ENCODE measurements at places on chromosomes 5 and 9.

- DNase-seq = no peak
These were observed 48.8 kb upstream of the CDH10 start for GRCh38 chr5:24693609-24694008.

DNA sequence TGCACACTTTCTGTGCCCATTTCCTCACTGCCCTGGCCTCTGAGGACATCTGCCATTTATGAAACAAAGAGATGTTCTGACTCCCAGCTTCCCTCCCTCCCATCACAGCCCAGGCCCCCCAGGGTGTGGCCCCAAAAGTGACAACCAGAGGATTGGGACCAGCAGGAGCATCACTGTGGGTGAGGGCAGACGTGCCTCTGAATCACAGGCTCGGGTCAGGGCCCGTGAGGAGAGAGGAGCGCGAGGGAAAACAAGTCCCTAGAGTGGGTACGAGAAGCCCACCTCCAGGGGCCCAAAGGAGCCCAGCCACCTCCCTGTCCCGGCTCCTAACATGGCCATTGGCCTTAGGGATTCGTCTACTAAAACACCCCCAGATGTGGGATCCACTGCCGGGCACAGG lies 138.0 kb upstream of the FSTL4 start:
- no peak for DNase-seq

- no peak for DNase-seq
These were observed 512.9 kb upstream of the KLF4 start for GRCh38 chr9:108002371-108002956.

DNA sequence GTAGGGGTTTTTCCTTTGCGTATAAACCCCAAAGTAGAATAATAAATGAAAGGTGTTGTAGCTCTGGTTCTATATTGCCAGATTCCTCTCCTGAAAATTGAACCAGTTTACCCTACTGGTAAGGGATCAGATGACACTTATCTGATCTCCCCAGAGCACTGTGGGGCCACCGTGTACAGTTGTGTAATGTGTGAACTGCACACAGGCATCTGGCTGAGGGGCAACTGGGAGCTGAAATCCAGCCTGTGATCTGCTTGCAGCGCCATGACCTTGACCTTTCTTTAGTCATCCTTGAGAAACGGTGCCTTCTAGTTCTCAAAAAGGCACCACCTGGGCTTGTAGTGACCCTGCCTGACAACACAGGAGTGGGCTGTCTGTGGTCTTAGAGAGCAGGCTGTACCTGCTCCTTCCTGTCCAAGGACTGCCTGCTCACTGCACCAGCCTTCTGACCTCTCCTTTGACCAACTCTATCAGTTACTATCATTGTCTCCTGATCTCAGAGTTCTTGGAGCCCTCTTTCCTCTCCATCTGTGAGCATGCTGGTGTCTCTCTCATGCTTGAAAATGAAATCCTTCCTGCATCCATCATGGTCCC lies 40.2 kb downstream of the PDE6A start:
- no peak for DNase-seq

GRCh38 chr5:150489360-150490295 lies 18.3 kb upstream of the NDST1 start:
- DNase-seq = no peak

DNA sequence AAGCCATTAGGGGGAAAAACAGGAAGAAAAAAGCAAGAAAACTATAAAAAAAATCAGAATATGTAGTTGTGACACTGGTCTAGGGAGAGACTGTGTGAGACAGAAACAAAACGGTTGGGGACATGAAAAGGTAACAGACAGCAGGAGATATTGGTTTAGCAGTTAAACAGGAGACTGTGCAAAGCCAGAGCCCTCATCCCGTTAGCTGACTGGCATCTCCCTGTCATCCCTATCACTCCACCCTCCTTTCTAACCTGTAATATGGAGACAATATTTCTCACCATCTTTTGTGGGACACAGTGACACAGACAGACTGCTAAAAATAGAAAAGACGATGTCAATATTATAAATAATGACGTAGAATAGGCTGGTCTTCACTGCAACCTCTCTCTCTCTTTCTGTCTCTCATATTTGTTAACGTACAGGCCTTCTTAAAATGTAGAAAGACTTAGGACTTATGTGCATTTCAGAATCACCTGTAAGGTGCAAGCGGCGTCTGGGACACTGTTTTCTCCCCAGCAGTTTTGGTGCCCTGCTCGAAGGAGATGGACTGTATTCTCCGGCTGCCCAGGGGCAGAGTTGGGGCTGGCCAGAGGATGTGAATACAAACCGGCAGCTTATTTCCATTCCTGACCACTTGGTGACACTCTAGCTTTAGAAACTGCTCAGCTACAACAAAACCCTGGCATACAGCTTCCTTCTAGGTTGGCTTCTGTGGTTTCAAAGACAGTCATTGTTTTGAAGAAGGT lies 190.6 kb downstream of the MAT2B start:
- DNase-seq = no peak

DNA sequence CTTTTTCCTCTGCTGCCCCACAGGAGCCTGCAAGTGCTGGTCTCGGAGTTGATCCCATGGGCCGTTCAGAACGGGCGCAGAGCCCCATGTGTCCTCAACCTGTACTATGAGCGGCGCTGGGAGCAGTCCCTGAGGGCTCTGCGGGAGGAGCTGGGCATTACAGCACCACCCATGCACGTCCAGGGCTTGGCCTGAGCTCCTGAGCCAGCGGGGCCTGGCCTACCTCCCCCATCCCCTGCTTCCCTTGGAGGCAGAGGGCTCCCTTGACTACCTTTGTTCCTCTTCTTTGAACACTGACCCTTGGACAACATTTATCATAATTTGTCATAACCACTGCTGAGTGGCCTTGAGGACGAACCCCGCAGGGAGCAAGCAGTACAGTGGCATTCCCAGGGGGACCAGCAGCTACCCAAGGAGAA lies 6.9 kb upstream of the SLC27A4 start:
- DNase-seq = no peak

DNA sequence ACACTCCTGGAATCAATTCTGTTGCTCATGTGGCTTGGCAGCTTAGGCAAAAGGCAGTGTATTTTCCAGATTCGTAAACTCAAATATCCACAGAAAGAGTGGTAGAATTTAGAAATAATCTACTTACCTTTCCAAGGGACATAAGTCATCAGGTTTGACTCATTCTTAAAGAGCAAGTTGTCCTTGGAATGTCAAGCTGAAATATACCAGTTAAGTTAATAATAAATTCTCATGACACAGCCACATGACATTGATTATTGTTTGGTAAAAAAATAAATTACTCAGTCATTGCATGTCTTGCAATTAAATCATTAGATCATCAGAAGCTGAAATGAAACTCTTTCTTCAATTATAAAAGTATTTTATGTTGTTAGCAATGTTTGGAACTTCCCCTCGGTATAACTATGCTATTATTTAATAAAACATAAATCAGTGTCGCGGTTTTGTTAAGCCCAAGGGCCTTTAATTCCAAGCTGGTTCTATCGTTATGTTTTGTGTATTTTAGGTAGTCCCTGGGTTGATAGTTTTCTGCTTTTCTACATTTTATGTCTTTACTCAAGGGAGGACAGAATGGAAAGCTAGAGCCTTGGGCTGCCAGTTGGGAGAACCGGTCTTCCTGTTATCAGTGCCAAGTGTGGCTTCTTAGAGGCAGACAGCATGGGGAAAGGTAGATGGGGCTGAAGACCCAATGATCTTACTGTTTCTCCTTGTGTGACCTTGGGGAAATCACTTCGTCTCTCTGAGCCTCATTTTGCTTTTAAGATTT lies 79.3 kb upstream of the PRLR start:
- DNase-seq = no peak

DNA sequence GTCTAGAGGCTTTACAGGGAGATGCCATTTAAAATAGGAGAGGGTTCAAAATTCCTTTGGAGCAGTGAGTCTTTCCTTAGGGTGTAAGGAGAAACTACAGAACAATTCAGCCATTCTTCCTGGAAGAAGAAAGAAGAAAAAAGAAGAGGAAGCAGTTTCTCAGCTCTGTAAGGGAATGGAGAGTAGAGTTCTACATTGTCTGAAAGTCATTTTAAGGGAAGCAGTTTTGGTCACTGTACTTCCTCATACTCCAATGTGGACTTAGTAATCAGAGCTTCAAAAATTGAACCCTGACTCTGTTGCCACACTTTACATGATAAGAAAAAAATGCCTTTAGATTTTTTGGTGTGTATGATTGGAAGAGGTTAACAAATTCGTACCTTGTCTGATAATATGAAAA lies 122.4 kb downstream of the LRRC70 start:
- DNase-seq = no peak

GRCh38 chr9:89999176-89999533 lies 394.3 kb downstream of the GADD45G start:
- no peak for DNase-seq

DNA sequence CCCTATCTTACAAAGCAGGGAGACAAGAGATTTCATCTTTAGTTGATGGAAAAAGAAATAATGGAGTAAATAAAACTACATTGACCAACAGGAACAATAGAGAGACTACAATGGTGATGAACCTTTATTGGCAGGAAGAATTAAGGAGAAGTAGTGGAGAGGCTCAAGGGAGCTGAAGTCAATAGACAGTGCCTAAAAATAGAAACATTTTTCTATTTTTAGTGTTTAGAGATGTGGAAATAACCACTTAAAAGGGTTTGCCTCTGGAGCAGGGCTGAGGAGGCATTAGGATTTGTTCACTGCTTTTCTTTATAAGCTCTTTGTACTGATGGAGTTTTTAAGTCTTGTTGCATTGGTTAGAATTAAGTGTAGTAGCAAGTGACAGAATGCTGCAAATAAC lies 98.4 kb upstream of the ERCC6L2 start:
- DNase-seq = no peak

- peak; percentile 19 for DNase-seq
These were observed 28.1 kb downstream of the DYNC2I2 start for GRCh38 chr9:128628471-128629048.

- no peak for DNase-seq
These were observed 149.8 kb upstream of the TNC start for GRCh38 chr9:115267790-115268189.

- DNase-seq = no peak
These were observed 84.7 kb upstream of the TNFSF8 start for GRCh38 chr9:115015018-115015635.

DNA sequence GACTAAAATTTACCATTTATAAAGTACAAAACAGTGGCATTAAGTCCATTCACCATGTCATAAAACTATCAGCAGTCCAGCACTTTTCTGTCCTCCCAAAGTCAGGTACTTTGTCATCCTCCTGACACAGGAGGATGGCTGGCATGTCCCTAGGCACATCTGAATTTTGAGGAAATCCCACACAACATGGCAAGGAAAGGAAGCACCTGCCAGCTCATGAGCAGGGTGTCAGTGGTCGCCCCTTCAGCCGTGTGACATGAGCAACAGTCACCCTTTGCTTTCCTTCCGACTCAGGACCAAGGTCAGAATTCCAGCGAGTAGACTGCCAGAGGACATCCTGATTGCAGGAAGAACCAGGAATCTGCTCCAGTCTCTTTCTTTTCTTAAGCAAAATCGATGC lies 77.1 kb downstream of the PPARGC1B start:
- no peak for DNase-seq

DNA sequence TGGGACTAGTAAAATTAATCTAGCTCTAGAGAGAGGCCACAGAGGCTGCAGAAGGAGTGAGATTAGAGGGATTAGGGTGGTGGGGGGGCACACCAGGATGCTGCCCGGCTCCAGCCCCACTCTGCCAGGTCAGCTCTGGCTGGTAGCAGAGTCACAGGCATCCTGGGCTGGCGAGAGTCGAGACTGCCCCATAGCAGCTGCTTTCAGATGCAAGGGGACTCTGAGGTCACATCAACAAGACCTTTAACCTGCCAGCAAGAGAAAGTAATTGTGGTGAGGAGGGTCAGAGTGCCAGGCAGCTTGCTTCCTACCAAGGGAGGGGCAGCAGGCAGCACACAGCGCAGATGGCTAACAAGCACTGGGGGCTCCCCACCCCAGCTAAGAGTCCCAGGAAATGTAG lies 7.5 kb downstream of the EPB41L4B start:
- no peak for DNase-seq

DNA sequence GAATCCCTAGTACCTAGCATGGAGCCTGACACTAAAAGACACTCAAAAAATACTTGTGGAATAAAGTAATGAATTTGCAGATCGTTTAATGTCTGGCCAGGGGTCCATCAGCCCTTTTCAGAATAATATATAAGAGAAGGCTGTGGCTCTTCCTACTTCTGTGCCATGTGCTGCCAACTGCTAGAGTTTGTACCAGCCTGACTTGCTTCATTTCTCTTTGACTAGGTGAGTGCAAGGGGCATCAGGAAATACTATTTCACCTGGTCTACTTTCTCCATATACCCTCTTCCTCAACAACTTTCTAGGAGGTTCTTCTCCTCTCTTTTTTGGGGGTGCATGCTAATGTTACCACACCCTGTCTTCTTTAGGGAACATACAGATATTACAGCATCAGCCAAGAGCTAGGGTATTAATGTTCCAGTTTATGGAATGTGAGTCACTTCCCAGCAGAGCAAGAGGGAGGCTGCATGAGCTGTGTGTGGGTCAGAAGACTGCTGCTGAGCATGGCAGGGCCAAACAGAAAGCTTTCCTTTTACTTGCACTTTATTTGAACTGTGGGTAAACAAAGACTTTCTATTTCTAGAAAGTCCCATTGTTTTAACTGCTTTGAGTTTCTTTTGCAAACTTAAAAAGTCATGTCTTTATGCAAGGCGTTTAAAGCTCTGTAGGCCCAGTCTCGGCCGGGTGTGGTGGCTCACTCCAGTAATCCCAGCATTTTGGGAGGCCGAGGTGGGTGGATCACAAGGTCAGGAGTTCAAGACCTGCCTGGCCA lies 158.9 kb downstream of the ADAMTSL1 start:
- no peak for DNase-seq

DNA sequence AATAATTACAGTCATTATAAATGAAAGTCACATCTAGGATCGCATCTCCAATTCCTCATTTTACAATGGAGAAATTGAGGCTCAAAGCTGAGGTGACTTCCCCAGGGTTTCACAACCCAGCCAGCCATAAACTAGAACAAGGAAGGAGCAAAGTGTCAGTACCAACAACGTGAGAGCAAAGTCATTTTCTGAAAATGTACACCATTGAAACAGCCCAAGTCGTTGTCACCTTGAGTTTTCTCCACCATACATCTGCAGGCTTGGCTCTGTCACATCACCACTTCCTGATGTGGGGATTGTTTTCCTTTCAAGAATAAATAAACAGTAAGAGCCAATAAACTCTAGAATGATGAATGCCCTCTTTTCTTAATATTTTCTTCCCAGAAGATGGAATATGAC lies 184.5 kb upstream of the PTGER4 start:
- no peak for DNase-seq

DNA sequence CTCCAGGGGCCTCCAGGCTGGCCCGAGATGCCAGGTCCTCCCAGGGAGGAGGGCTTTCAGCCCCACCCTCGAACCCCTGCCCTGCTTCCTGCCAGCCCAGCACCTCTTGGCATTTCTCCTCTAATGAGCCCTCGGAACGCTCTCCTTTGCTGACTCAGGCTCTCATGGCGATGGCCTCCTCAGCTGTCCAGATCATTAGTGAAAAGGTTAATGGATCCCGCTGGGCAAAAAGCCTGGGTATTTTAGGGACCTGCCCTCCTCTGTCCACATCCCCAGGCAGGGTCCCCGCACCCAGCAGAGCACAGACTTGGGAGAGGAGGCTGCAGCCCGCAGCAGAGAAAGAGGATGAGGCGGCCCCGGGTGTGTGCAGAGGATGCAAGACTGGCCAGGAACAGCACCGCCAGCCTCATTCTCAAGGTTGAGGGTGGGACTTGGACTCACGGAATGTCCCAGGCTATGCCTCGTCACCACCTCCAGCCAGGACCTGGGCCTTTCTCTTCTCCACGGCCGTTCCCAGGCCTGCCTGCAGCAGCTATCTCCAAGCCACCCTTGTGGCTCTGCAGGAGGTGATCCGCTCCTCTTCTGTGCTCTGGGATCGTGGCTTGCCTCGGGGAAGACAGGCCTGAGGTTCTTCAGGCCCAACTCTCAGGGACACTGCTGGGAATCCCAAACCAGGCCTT lies 23.0 kb upstream of the ADAMTS2 start:
- DNase-seq = no peak

- no peak for DNase-seq
These were observed 181.1 kb downstream of the PDZD2 start for GRCh38 chr5:31819926-31820516.

Data from cerebellar nuclear complex (tissue), 1 donor.